ENCODE measurements at places on chromosomes 11 and 22. TPM values are rescaled to one million over a fixed set of nuclear protein-coding genes. Genes with fewer than 3 reads are reported as not detected.
A peak's percentile ranks its signal among the peaks of the same experiment; 100 is the strongest.

- ATAC-seq = no peak
Observed at GRCh38 chr11:23730307-23730998, 766.4 kb upstream of the LUZP2 start.

DNA sequence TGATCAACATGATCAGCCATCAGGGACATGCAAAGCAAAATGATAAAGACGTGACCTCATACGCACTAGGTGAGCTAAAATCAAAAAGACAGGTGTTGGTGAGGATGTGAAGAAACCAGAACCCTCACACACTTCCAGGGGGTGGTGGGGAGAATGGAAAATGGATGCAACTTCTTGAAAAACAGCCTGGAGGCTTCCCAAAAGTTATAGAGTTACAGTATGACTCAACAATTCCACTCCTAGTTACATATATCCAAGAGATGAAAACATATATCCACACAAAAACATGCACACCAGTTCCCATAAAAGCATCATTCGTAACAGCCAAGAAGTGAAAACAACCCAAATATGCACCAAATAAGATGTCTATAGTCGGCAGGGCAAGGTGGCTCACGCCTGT is 42.1 kb upstream of the APLNR start:
- no peak for ATAC-seq

DNA sequence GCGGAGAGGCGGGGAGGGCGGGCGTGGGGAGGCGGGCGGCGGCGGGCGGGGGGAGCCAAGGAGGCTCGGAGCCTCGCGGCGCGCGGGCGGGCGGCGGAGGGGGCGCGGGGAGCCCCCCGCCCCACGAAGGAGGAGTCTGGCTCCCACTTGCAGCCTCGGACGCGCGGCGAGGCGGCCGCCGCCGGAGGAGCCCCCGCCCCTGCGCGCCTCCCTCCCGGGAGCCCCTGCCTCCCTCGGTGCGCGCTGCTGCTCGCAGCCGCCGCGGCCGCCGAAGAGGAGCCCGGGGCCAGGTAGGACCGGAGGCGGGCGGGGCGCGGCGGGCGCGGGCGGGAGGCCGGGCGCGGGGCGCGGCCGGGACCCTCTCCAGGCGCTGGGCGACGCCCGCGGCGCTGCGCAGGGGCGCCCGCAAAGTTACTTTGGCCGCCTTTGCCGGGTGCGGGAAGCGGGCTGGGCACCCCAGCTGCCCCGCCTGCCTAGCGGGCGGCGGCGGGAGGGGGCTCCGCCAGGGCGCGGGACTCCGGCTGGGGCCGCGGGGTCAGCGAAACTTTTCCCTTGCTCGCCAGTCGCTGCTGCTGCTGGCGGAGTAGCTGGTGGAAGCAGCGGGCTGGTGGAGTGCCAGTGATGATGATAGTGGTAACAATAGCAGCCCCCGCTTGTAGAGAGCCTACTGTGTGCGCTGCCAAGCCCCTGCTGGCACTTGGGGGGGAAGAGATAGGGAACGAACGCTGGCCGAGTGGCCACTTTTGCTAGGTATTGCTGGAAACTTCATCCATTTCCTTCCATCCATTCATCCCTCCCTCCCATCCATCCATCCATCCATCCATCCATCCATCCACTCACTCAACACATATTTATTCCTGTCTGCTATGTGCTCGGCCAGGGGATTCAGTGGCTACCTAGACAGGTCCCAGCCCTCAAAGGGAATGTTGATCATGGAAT is at the start of gene MPPED1:
TSS of gene MPPED1 (plus strand) at position 146 of the 939 bp plus-strand sequence. CDS start 12,972 bp downstream, outside the sequence.
- ATAC-seq = no peak

GRCh38 chr22:42745118-42745517 is 24.4 kb upstream of the A4GALT start:
- no peak for ATAC-seq

DNA sequence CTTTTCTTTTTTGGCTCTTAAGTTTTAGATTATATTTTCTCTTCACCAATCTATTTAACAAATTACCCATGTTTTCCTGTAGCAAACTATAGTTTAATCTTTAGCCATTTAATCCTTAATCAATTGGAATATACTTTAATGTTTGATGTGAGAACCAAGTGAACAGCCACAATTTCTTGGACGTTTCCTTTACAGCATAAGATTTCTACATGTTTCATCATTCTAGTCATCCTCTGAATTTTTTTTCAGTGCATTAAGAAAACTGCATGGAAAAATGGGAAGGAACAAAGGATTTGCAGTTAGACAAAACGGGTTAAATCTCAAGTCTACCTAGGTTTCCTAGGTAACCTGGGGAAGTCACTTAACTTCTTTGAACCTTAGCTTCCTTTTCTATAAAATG is 507.1 kb upstream of the CCDC90B start:
- no peak for ATAC-seq

GRCh38 chr22:42602470-42602869 is 12.2 kb downstream of the POLDIP3 start:
- no peak for ATAC-seq

DNA sequence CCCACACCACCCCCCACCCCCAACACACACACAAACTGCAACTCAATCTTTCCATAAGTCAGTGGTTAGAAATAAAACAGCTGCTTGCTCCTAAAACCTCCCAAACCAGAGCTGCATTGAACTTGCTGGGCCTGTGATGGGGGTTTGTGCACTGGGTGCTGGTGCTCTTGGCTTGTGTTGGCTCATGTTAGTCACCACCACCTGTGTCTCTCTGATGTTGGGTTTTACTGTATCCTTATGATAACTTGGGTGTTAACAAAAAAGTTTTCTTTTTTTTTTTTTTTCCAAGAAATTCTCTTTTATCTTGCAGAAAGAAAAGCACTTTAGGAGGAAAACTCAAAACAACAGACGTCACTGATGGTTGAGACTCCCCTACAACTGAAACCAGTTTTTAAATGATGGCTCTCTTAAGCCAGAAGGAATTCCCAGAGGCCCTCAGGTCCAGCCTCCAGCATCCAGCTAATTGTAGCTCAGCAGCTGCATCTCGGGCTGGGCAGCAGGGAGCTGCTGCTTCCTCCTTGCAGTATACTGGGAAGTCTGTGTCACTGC is 79.9 kb upstream of the DRD2 start:
- no peak for ATAC-seq

DNA sequence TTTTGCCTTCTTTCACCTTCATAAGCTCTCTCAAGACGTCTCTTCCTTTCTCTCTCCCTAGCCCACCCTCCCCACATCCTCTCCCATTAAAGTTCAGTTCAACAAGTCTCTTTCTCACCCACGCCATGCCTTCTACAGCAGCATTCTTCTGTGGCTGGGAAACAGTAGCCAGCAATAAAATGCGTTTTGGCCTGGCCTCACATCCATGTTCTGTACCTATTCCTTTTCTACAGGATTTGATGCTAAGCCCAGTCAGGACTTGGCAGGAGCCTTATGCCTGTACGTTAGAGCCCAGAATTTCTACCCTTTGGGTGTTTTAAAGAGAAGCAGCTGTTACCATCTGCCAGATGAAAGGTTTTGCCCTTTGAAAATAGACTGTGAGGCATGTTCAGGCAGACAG is 7.1 kb upstream of the CD44 start:
- ATAC-seq = no peak

DNA sequence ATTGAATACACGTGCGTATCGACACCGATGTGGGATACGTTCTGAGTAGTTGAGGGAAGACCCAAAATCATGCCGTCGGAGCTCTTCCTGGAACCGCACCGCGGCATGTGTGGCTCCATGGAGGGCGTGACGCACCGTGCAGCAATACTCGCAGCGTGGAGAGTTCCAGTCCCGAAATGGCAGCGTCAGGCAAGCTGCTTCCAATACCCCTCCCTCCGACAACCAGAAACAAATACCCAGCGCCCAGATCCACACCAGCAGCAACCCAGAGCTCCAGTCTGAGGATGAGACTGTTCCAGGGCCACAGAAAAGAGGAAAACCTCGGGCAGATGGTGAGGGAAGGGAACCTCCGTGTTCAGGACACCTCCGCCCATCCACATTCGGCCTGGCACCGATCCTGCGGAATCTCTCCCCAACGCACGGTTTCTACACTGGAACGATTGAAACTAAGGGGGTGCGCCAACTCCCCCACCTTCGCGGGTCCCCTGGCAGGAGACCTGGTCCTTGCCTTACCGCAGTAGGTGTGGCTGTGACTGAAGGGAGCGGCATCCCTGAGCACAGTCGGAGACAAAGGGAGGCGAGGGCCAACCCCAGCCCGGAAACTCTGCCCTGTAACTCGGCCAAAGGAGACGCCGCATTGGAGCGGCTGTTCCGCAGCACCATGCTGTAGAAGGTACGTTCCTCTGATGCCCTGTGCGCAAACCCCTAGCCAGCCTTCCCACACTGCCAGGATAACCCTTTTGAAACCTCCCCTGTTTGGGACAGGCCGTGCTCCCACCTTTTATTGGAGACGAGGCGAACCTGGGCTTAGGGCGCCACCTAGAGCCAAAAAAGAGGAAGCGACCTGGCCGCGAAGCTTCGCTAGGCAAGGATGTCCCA is 28.2 kb downstream of the DBX1 start:
- ATAC-seq = peak; percentile 72

DNA sequence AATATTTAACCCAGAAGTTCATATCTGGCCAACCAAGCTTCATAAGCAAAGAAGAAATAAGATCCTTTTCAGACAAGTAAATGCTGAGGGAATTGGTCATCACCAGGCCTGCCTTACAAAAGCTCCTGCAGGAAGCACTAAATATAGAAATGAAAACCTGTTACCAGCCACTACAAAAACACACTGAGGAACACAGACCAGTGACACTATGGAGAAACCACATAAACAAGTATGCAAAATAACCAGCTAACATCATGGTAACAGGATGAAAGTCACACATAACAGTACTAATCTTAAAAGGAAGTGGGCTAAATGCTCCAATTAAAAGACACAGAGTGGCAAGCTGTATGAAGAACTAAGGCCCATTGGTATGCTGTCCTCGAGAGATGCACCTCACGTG is 311.4 kb downstream of the DYNC2H1 start:
- no peak for ATAC-seq

- ATAC-seq = no peak
Observed at GRCh38 chr22:40385036-40385782, 14.8 kb downstream of the SGSM3 start.

DNA sequence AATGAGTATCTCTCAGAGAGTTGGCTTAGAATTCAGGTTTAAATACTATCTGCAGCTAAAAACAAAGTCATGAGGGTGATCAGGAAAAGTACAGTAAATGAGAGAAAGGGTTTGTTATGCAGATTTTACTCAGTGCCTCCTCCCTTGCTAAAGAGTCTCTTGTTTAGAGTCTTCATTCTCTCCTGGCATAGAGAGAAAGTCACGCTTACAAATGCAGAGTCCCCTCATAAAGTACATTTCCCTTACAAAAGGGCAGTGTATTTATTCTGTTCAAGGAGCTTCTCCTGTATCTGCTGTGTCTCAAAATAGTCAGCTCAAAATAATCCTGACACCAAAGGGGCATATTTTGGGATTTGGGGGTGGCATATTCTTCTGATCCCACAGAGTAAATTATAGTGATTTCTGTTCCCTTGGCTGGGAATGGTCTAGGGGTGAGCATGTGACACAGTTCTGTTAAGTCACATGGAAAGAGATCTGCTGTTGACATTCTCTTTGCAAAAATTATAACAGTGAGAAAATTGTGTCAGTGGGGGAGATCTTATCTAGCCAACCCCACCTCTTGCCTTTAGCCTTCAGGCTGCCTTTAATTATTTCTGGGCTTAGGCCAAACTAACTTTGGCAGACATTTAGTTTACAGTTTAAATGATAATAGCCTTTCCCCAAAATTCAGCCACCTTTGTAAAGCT is 102.9 kb downstream of the MTNR1B start:
- no peak for ATAC-seq

DNA sequence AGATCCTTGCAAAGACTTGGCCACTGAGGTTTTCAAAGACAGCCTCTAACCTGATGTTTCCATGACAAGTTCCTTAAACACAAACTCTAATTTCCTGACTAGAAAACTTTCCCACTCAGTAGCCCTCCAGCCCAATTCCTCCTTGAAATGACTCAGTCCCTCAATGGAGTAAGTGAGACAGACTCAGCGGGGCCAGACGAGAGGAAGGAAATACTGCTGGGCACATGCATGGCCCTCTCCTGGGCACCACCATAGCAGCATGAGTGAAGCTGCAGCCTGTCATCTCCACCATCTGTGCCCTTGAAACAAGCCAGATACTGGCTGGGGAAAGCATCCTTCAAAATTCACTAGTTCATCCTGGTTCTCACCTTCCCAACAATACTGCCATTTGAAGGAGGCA is 76.2 kb upstream of the GDPD4 start:
- ATAC-seq = no peak

DNA sequence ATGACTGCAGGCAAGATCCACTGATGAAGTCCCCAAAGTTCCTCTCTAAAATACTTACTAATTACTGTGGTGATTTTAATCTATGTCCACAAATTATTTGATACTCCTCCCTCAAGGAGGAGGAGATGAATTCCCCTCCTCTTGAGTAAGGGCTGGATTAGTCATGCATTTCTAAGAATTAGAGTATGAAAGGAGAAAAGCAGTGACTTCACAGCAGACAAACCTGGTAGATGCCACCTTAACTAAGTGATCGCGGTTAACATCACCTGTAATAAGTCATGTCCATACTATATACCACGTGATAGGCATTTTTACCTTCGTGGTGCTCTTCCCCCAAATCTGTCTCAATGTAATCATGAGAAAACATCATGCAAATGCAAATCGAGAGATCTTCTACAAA is 52.0 kb upstream of the TSPAN18 start:
- no peak for ATAC-seq

DNA sequence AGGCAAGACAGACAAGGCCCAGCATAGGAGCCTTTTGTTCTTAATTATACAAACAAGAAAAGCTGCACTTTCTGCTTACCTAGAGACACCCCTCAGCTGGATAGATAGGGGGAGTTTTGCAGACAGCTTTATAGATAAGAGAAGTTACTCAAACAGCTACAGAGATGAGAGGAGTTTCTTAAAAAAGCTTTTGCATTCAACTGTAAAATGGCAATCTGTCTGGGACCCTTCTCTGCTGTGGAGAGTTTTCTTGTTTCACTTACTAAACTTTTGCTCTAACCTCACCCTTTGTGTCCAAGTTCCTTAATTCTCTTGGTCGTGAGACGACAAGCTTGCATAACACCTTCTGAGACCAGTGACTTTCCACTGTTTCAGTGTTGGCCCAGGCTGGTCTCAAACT is 103.8 kb upstream of the CHORDC1 start:
- no peak for ATAC-seq

DNA sequence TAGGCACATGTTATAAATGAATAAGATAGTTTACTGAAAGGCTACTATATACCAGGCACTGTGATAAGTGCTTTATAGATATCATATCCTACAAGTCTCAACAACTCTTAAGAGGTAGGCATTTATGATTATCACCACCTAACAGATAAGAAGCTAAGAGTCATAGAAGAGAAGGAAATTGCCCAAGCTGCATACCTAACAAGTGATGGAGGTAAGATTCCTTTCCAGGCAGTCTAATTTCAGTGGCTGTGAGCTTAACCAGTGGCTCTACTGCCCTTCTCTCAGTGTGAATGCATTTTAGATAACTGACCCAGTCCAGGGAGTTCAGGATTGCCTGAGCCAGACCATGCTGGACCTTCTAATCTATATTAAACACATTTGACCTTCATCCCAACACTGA is 39.2 kb downstream of the HEPHL1 start:
- no peak for ATAC-seq

- no peak for ATAC-seq
Observed at GRCh38 chr11:120052196-120052775, 85.6 kb downstream of the TRIM29 start.

The YPEL1 gene
- 13.5 TPM for total RNA-seq

The EXPH5 gene
- total RNA-seq = 4.8 TPM

The MS4A6A gene
- 27.5 TPM for total RNA-seq

The SAAL1 gene
- total RNA-seq = 21.5 TPM

The XNDC1N gene
- 27.7 TPM for total RNA-seq

The PIWIL4 gene
- 8.2 TPM for total RNA-seq
